Fibroblast of skin of back (primary cell): ENCODE measurements at places on chromosomes 4 and X.

- peak; percentile 89 for DNase-seq
Observed at GRCh38 chr4:22670956-22671355, 21.8 kb upstream of the GBA3 start.

GRCh38 chr4:13470379-13470778, 13.8 kb downstream of the RAB28 start:
- no peak for DNase-seq

DNA sequence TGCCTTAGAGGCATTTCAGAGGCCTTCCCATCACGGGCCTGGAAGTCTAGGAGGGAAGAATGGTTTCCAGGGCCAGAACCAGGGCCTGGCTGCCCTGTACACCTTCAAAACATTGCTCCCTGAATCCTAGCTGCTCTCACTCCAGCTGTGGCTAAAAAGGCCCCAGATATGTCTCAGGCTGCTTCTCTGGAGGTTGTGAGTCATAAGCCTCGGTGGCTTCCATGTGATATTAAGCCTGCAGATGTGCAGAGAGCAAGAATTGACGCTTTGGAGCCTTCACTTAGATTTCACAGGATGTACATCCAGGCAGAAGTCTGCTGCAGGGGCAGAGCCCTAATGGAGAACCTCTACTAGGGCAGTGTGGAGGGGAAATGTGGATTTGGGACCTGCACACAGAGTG, 502.5 kb downstream of the GRXCR1 start:
- peak; percentile 7 for DNase-seq

DNA sequence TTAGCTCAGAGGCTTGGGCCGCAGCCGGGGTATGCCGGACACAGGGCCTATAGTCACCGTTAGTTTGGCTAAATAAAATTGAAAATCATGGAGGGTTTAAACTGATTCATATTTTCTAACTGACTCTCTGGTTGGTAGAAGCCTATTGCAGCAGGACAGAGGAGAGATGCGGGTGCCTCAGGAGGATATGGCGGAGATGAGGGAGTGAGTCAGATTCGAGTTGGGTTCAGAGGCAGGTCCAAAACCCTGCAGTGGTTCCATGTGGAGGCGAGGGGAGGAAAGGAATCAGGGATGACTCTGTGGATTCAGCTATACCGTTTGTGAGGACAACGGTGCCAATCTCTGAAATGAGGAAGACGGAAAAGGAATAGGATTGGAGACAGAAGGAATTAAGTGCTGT, 176.6 kb downstream of the PALLD start:
- no peak for DNase-seq

- DNase-seq: no peak
Observed at GRCh38 chrX:67104982-67105757, 438.7 kb upstream of the AR start.

GRCh38 chr4:23930750-23931488, 41.1 kb upstream of the PPARGC1A start:
- peak; percentile 42 for DNase-seq

GRCh38 chr4:156832886-156833285, 138.7 kb downstream of the PDGFC start:
- DNase-seq: no peak
